NCI-H2171 treated with DMSO at 0.1 percent for 48 hours (cell line): ENCODE measurements at places on chromosomes 16 and 17.

DNA sequence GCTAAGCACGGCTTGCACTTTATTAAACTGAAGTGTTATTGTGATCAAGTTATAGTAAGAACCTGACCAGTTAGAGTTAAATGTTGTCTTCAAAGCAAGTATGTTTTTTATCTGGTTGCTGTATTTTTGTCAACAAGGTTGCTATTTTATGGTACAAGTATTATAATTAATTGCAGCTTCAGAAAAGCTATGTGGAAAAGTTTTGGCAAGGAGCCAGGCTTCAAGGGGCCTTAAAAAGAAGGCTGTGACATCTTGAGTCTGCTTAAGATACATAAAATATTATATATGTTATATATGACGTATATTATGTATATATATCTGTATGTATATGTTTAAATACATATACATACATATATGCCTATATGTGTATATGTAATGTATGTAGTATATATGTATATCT is 1461.2 kb upstream of the CDH8 start:
- DNase-seq, result no peak

DNA sequence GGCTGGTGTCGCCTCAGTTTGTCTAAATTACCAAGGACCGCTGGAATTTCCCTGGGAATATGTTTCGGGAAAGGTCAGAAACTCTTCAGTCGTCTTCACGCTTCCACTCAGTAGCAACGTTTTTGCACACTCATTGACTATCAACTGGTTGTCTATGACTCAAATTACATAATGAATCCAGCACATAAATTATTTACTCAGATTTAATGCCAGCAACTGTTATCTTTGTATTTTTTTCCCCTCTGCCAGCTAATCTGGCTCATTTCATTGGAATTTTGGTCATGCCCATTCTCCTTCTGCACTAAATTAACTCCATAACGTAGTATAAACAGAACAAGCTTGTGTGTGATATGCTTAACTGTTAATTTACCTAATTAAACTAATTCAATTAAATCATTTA is 372.7 kb upstream of the ZFHX3 start:
- no peak for DNase-seq

DNA sequence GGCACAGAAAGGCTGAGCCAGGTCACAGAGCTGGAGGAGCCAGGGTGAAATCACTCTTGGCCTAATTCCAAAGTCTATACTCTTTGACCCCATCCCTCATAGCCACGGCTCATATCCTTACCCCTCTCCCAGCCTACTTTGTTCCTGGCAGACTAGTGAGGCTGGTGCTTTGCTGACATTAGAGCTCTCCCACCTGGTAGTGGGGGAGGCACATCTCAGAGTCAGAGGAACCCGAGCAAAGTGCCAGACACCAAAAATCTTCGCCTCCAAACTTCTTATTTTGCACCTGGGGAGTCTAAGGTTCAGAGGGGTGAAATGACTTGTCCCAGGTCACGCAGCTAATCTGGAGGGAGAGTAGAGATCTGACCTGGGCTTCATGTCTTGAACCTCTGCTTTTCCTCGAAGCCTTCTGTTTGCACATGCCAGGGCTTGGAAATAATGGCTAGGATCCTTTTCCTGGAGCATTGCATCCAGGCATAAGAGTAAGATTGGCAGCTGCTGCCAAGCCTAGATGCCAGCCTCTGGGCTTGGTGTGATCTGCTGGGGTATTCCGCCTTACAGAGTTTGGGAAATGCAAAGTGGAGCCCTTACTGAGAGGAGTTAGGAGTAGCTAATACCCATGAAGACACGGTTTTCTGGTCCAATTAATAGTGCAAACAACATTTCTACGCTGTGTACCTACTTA is 126.9 kb downstream of the SPACA3 start:
- DNase-seq, result no peak

DNA sequence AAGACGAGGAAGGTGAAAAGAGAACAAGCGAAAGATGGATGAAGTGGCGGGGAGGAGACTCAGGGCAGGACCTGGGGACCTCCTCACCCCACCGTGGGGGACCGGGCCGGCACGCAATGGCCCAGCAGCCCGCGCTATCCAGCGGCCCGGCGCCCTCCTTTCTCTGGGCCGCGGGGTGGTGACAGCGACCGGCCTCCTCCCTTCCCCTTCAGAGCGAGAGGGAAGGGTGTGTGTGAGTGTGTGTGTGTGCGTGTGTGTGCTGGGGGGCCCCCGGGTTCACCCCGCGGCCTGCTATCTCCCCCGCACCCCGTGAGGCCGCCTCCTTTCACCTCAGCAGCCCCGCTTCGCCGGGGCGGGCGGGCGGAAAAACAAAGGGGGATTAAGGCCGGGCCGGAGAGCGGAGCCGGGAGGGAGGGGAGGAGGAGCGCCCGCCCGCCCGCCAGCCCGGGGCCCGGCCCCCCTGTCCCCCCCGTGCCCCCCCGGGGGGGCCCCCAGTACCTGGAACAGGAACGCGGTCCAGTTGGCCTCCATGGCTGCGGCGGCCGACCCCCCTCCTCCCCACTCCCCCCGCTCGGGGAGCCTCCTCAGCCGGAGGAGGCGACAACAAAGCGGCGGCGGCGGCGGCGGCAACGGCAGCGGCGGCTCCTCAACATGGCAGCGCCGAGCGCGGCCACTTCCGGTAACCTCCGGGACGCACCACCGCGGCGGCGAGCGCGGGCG is at the start of gene VEZF1:
TSS of gene VEZF1 (minus strand) at position 674 of the 720 bp plus-strand sequence. CDS start at position 531, 143 bp downstream.
- peak; percentile 78 for DNase-seq

- DNase-seq, result no peak
Observed at GRCh38 chr16:73879621-73880020, 417.0 kb upstream of the PSMD7 start.

GRCh38 chr17:82871056-82871775 is 31.4 kb upstream of the ZNF750 start:
- DNase-seq, result no peak

- no peak for DNase-seq
Observed at GRCh38 chr16:74936902-74937560, 47.9 kb downstream of the WDR59 start.

DNA sequence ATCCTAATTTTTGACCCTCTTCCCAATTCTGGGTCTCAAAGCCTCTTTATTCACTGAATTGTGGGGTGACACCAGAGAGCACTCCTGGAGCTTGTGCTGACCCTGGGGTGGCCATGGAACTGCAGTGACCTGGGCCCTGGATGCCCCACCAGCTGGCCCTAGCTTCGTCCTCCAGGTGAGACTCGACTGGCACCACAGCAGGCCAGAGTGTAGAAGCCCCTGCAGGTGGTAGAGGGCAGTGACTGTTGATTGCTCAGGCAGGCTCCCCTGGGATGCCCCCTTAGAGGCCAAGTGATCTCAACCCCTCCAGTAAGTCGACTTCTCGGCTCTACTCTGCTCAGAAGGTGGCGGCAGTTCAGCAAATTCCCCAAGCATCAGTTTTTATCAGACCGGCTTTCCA is 6.4 kb downstream of the FA2H start:
- no peak for DNase-seq

DNA sequence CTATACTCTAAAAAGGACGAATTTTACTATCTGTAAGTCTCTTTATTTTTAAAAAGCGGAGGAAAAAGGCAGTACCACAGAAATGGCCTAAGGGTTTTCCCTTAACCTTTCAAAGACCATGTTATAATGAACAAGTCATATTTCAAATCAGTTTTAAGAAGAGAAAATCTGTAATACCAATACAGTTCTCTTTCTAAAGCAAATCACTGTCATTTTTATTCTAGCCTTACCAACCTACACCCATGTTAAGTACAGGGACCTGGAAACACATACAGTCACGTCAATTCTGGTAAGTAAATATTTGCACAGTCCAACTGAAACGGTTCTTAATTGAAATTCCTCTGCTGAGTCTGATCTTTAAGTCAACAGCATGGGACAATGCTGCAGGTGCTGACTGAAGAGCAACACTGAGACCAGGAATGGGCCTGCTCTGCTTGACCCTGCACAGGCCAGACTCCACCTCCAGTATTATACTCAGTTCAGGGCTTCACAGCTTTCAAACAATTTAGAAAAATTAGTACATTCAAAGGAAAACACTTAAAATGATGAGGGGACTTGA is 20.2 kb downstream of the MBTPS1 start:
- DNase-seq, result no peak

DNA sequence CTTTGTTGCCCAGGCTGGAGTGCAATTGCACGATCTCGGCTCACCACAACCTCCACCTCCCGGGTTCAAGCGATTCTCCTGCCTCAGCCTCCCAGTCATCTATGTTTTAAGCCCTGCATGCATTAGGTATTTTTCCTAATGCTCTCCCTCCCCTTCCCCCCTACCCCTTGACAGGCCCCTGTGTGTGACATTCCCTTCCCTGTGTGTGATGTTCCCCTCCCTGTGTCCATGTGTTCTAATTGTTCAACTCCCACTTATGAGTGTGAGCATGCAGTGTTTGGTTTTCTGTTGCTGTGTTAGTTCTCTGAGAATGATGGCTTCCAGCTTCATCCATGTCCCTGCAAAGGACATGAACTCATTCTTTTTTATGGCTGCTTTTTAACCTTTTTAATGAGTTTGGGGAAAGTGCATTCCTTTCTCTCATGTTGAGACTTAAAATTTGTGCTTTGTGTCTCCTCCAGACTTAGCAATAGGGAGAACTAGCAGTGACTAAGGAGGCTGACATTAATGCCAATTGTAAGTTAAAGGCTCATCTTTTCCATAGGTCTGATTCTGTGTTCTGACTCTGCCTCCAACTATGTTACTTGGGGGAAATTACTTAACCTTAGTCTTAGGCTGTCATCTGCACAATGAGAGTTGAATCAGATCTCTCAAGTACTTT is 17.7 kb upstream of the PHAF1 start:
- no peak for DNase-seq

DNA sequence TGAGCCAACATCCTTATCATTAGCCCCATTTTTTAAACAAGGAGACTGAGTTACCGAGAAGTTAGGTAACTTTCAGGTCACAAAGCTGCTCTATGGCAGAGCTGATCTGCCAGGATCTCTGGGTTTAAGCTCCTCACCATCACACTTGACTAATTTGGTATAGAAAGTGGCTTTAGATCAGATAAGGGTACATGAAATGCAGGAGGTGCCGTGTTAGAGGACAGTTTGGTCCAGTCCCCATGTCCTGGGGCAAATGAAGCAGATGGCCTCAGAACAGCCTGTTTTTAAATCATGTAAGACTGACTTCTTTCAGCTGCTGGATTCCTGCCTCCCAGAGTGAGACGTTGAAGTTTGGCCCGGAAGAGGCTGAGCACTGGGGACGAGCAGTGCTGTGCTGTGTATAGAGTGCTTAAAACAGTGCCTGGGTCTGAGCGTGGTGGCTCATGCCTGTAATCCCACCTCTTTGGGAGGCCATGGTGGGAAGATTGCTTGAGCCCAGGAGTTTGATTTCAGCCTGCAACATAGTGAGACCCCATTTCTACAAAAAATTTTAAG is 187.0 kb upstream of the CACNG3 start:
- DNase-seq, result no peak

- no peak for DNase-seq
Observed at GRCh38 chr17:9132944-9133610, 111.8 kb downstream of the NTN1 start.
